Stimulated activated CD4-positive, alpha-beta T cell treated with anti-CD3 and anti-CD28 coated beads, Interleukin-1b, Interleukin-23, amount 100 ng/mL, for 4 hours (primary cell): ENCODE measurements at places on chromosomes 3 and 15.

DNA sequence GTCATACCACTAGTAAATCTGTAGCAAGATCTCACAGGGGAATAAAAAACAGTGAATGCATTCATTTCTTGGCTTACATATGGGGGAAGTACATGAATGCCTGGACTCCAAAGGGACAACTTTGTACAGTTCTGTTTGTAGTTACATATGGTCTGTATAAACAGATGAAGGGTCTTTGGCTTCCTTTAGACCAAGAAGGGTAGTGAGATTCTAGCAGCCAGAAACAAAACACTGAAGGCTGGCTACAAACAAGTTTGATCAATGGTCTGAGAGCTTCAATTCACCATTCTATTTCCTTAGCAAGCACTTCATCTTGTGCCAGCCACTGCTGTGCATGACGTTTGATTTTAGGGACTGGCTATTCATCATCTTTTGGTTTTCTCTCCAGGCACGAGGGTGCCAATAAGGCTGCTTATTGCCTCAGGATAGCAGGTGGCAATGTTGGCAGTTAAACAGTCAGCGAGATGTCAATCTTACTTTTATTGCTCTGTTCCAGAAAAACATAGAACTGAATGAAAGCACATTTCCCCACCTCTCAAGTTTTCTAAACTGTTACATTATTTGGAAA, 313.7 kb upstream of the COL8A1 start:
- DNase-seq, result no peak

DNA sequence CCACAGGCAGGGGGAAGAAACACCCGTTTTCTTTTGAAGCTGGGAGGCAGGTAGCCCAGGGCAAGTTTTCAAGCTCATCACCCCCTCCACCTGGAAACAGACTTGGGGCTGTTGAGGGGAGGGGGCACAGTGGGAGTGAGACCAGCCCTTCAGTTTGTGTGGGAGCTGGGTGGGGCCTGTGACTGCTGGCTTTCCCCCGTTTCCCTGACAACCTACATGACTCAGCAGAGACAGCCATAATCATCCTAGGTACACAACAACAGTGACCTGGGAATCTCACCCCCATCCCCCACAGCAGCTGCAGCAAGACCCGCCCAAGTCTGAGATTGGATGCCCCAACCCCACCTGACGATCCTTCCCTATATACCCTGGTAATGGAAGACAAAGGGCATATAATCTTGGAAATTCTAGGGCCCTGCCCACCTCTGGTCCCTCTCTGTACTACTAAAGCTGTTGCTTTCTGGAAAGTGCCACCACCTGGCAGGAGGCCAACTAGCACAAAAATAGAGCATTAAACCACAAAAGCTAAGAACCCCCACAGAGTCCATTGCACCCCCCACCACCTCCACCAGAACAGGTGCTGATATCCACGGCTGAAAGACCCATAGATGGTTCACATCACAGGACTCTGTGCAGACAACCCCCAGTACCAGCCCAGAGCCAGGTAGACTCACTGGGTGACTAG, 422.2 kb upstream of the SGO1 start:
- DNase-seq, result no peak

GRCh38 chr15:90174140-90174875, 26.8 kb upstream of the SEMA4B start:
- DNase-seq, result no peak

DNA sequence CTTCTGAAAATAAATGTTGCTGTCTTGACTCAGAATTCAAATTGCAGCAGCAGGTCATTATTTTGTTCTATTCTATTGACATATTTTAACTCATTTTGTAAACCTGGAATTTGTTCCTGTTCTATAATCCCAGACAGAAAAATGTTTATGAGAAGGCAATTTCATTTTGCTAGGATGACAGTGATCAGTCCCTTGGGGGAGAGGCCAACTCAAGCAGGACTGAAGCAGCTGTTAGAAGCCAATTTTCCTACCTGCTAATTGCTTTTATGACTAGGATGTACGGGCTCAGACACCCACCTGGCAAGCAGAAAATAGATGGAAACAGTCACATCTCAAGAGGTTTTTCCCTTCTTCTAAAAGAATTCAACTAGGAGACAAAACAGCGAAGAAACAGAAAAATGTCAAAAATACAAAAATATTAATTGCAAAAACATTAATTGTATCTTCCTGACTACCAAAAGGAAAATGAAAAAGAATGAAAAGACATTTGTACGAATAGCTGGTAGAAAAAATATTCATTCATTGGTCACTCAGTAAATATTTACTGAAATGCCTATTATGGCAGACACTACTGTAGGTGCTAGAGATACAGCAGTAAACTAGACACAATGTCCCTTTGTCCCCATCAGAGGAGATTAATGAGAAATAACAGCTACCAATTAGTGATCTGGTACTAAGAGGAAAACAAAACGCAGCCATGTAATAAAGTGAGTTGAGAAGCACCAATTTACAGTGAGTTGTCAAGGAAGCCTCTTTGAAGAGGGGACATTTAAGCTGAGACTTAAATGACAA, 73.5 kb downstream of the PEAK1 start:
- DNase-seq, result no peak
